ENCODE measurements at places on chromosomes 13 and 19.

GRCh38 chr13:111976474-111977178 lies 90.3 kb upstream of the SOX1 start:
- DNase-seq = no peak

DNA sequence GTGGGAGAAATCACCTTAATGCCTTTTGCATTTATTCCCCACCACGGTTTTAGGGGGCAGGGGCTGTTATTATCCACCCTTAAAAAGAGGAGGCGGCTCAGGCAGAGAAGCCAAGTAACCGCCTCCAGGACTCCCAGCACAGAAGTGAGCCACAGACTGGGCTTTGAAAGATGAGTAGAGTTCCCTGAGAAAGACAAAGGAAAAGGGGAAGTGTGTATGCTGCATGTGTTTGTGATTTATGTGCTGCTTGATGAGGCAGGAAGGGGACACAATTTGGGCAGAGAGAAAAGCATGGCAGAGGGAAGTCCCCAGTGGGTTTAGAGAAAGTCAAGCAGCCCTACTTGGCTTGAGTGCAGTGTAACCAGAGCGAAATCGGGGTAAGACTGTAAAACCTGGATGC lies 85.0 kb downstream of the DOCK9 start:
- no peak for DNase-seq

GRCh38 chr19:55232286-55232602 lies 3.7 kb upstream of the TMEM86B start:
- DNase-seq = no peak

DNA sequence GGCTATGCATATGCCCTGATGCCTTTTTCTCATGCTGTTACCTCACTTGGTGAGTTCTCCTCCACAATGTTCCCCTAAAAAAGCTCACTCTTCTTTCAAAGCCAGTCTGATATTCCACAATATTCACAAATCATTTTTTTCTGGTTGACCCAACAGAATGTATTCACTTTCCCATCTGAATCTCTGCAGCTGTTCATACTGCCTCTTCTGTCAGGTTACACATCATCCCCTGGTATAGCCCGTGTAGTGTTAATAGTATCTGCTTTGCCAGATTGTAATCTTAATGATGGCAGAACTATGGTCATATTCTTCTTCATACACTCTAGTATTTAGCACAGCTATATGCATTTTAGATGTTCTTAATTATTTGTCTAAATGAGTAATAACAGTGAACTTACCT lies 544.3 kb downstream of the EFNB2 start:
- DNase-seq = no peak

DNA sequence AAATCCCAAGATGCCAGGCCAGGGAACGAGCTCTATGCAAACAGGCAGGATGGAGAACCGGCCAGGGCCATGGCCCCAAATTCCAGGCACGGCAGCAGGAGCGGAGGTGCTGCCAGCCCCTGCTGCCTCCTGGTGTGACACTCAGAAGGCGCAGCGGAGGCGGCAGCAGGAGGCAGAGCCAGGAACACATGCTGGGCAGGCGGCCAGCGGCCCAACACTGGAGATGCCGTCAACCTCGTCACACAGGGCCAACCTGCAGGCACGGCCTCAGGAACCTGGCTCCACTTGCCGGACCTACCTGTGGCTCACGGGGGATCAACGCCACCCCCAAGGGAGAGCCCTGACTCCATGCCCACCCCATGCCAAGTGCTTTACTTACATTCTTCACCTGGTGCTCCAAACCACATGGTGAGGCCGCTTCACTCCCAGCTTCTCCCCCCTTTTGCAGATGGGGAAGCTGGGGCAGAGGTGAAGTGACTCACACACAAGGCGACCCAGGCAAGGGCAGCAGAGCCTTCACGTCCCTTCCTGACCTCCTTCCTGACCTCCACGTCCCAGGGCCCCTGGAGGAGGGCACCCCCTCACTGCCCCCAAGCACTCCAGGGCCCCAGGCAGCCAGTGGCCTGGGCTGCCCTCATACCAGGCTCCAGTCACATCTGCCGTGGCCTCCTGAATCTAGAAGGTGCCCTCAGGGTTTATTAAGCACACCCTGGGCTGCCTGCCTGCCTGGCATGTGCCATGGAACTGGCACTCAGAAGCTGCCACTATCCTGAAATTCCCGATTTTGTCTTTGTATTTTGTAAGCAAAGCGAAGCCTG lies 43.5 kb downstream of the GGACT start:
- no peak for DNase-seq

DNA sequence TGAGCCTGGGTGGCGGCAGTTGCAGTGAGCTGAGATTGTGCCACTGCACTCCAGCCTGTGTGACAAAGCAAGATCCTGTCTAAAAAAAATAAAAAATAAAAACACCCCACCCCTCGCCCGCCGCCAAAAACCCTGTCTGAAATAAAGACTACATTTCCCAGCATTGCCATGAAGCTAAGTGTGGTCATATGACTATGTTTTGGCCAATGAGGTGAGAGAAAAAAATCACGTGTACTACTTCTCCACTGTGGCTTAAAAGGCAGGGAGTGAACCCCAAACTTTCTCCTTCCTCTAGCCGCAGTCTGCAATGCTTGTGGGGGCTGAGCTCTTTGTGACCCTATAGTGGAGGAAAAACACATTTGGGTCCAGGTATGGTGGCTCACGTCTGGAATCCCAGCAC lies 54.9 kb downstream of the COLGALT1 start:
- no peak for DNase-seq

DNA sequence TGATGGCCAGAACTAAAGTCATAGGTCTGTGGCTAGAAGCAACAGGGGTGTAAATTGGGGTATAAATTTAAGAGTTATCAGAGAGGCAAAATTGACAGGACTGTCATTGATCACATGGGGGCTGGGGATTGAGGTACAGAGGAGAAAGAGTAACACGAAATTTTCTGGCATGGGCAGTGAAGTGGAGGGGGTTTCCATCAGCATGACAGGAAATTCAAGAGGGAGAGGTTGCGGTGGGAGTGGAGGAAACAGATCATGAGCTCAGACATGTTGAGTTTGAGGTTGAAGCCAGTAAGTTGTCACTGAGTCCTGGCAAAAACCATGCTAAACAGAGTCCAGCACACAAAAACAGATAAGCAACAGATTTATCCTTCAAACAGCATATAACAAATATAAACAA lies 192.1 kb upstream of the TSC22D1 start:
- no peak for DNase-seq

GRCh38 chr13:105442949-105443699 lies 1092.3 kb downstream of the EFNB2 start:
- DNase-seq = no peak

DNA sequence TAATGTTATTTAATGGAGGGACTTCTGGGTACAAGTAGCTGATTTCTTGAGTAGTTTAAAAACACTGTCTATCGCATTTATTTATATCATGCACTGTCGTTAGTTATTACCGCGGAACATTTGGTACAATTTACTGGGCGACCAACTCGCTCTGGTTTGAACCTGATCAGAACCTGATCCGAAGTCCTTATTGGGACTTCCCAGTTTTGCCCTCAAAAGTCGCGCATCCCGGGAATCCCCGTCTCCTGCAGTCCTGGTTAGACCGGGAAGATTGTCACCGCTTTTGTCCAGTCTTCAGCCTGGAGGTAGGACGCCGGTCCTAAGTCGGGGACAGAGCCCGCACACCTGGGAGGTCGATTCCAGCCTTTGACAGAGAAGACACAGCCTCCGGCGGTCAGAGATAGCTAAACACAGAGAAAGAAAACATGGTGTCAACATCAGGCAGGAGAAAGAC lies 694 bp downstream of the CLN5 start:
- DNase-seq = peak; percentile 8

DNA sequence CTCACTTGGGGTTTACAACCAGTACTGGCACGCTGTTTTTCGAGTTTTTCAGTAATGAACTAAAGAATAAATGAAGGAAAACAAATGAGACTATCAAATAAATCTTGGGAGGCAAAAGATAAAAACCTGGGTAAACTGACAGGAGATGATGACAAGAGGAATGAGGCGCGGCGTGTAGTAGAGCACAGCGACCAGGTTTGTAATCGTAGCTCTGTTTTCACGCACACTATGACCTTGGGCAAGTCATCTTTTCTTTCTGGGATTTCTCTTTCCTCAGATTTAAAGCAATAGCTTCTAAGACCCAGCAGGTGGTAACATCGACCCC lies 419 bp downstream of the MRPS31 start:
- DNase-seq = no peak
